ENCODE measurements at places on chromosomes 4 and X.

GRCh38 chr4:101977076-101977475 is 186.5 kb downstream of the BANK1 start:
- DNase-seq, result no peak

DNA sequence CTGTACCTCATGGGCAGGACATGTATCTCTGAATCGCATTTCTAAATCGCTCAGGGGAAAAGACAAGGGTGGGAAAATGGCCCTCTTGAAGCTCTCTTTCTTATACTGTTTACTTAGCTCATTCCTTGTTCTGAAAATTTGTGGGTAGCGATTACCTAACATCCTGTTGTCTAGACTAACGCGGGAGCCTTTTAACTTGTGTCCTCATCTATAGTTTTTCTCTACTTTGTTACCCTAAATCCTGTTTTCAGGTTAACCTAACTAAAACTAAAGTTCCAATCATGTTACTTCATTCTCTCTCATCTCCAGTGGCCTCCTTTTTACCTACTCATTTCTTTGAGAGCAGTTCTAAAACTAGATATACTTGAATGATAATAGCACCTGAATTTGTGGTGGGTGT is 45.0 kb downstream of the SNX25 start:
- no peak for DNase-seq

DNA sequence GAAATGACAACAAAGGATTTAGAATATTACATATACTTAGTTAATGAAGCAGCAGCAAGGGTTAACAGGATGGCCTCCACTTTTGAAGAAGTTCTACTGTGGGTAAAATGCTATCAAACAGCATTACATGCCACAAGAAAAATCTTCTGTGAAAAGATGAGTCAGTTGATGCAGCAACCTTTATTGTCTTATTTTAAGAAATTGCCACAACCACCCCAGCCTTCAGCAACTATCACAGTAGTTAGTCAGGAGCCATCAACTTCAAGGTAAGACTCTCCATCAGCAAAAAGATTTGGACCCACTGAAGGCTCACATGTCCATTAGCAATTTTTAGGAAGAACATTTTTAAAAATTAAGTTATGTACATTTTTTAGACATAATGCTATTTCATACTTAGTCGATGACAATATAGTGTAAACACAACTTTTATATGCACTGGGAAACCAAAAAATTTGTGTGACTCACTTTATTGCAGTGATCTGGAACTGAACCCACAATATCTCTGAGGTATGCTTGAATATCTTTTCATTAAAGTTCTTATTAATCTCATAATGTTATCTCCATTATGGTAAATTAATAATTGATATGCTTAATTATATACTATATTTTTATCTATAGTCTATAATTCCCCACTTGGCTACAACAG is 81.2 kb downstream of the SPCS3 start:
- DNase-seq, result no peak

GRCh38 chr4:159010100-159010499 is 92.8 kb upstream of the RAPGEF2 start:
- no peak for DNase-seq

GRCh38 chr4:156983366-156983765 is 11.8 kb upstream of the PDGFC start:
- no peak for DNase-seq
